Posterior cingulate gyrus (tissue), 11 donors: ENCODE measurements at places on chromosomes 13 and 19.

DNA sequence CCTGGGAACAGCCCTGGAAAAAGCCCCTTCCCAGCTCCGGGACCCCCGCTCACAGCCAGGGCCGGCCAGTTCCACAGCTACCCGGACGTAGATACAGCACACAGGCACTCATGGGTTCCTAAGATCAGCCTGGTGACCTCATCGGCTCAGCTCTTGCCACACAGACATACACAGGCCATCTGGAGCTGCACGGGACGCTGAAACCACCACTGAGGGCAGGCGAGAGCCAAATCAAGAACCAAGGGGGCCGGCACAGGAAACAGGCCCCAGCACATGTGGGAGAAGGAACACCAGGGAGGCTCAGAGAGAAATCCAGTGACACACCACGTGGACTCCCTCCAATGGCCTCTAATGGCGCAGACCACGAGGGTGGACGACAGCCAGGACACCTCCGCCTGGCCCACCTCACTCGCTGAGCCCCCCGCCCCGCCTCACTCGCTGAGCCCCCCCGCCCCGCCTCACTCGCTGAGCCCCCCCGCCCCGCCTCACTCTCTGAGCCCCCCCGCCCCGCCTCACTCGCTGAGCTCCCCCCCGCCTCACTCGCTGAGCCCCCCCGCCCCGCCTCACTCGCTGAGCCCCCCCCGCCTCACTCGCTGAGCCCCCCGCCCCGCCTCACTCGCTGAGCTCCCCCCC, 69.7 kb upstream of the C13orf46 start:
- no peak for DNase-seq

GRCh38 chr19:55467236-55468053, 2.9 kb upstream of the C19orf85 start:
- peak; percentile 58 for DNase-seq

DNA sequence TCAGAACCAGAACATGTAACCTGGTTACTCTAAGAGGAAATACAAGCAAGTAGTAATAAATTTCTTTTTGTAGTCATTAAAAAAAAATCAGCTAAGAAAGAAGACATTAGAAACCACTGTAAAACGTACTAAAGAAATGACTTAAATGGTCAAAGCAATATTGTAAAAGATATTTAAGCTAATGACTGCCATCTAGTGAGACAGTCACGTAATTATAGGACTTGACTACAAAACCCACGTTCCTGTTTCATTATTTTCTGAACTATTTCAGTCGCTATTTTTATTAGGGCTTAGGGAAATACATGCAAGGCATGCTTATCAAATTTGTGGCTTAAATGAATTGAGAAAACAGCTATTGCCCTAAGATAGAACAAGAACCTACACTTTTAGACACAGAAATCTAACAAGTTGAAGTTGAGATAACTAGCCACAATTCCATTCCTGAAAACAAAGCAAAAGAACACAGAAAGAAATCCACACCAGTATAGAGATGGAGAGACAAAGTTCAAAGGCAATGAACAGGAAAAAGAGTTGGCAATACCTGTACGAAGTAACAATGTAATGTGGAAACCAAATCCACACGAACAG, 17.9 kb downstream of the ALG5 start:
- DNase-seq, result no peak

GRCh38 chr13:76758257-76758656, 127.9 kb downstream of the KCTD12 start:
- DNase-seq, result no peak

DNA sequence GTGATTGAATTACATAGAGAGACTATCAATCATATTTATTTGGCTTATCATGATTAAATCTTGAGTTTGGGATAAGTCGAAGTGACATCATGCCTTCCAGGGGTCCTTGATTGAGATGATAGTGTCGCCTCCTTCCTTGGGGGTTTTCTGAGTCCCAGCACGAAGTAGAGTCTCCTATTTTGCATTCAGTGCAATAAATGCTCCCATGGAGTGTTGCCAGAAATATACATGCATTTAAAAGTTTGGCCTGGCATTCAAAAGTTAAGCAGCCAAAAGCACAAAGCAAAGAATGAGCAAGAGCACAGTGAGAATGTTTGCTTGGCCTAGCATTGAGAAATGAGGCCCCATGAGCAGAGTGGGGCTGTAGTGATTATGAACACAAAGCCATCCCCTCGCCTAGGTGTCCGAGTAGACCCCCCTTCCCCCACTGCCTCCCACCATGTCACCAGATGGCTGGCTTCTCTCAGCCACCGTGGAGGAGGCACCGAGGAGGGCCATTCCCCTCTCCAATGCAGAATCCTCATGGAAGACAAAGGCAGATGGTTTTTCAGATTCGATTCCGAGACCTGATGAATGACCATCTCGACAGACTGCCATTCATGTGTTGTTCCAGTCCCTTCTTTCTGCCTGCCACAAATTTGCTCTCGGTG, 58.8 kb upstream of the UBL3 start:
- DNase-seq, result no peak

DNA sequence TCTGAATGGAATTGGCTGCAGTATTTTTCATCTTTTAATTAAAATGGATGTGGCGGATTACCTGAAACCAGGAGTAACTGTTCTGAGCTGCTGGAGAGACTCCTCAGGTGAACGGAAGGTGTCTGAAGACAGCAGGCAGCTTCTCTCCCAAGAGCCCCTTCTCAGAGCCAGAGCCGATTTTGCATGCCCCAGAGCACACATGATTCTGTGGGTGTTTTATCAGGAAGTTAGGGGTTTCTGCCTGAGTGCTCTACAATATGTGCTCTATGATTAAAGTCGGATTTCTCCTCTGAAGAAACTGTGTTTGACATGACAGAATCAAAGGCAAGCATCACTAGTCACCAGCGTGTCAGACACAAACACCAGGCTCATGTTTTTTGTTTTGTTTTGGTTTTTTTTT, 60.7 kb upstream of the MCF2L start:
- no peak for DNase-seq

- DNase-seq, result no peak
Observed at GRCh38 chr19:56084835-56085536, 36.1 kb downstream of the ZNF787 start.

- DNase-seq, result no peak
Observed at GRCh38 chr13:77703408-77703807, 5.9 kb downstream of the SLAIN1 start.

DNA sequence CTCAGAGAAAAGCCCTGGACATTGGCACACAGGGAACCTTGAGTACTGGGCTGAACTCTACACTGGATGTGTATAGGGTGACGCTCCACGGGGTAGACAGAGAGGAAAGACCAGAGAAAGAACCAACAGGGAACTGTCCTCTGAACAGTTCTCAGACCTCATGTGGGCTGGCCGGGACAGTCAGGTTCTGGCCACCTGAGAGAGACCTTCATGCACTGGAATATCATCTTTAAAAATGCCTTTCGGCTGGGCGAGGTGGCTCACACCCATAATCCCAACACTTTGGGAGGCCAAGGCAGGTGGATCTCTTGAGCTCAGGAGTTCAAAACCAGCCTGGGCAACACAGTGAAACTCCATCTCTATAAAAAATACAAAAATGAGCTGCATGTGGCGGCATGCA, 143.8 kb upstream of the GJB6 start:
- DNase-seq, result no peak

- no peak for DNase-seq
Observed at GRCh38 chr19:33226550-33227241, 1.0 kb upstream of the SLC7A10 start.
